ENCODE measurements at places on chromosomes 16 and 17.

GRCh38 chr17:69909389-69909788, 165.6 kb upstream of the KCNJ16 start:
- DNase-seq, result no peak

DNA sequence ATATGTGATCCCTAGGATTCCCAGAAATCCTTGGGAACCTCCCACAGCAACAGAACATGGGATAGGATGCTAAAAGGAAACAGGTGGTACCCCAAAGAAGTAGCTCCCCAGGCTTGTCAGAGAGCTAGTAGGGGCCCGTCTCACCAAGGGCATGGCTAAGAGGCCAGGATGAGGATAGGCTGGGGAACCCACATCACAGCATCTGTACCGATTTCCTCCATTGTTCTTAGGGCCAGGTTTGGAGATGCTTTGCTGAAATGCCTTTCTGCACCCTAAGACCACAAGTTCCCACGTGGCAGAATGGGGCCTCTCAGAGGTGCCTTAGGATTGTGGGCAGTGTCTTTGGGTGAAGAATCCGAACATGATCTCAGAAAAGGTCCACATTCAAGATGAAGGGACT, 169.5 kb downstream of the HS3ST3B1 start:
- DNase-seq, result no peak

DNA sequence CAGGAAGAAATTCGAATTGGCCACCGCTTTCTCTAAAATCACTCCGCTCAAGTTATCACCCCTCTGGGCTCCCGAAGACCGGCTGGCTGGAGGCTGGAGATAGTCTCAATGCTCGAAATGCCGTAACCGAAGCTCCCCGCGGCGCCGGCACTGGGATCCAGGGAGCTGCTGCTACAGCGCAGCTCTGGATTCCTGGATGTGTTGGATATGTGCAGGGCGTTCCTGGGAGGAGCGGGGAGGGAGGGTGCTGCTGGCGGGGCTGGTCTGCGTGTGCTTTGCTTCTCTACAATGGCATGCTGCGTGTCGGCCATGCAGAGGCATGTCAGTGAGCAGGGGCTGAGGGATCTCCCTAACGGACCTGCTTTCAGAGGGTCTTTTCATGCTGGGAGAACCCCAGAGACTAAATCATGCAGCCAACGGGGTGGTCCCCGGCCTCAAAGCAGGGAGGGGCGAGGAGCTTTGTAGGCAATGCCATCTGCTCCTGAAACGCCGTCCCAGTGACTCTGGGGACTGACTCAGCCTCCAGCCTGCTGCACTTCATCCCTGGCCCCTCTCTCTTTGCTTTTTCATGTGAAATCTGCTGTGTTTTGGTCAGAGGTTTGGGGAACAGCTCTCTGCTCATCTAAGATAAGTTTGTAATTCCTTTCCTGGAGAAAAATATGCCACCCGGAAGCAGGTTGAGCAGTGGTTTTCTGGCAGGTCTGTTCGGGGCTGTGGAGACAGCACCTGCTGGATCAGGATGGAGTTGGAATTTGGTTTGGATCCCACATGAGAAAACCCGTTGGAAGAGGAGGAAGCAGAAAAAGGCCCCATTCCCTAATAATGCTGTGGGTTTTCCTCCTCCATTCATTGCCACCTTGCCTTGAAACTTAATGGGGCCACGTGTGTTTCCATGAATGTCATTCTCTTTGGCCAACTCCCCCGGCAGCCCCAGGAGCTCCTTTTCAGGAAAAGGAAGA, 311.4 kb downstream of the SEC14L1 start:
- peak; percentile 52 for DNase-seq

- DNase-seq, result no peak
Observed at GRCh38 chr17:41559548-41559947, 12.3 kb downstream of the KRT9 start.

GRCh38 chr16:11748404-11749254, 6.0 kb upstream of the TXNDC11 start:
- no peak for DNase-seq

- DNase-seq, result no peak
Observed at GRCh38 chr17:71464751-71465150, 656.1 kb upstream of the SOX9 start.

DNA sequence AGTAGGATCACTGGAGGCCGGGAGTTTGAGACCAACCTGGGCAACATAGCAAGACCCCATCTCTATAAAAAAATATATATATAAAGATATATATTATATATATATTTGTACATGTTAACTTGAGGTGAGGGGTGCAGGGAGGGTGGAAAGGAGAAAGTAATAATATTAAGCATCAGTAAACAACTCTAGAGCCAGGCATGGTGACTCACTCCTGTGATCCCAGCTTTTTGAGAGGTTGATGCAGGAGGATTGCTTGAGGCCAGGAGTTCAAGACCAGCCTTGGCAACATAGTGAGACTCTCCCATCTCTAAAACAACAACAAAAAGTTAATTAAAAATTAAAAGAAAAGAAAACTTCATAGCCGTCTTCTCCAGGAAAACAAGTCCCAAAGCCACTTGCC, 61.7 kb upstream of the SMURF2 start:
- no peak for DNase-seq

GRCh38 chr16:35150805-35151312, 1691.4 kb downstream of the TP53TG3F start:
- DNase-seq, result no peak

DNA sequence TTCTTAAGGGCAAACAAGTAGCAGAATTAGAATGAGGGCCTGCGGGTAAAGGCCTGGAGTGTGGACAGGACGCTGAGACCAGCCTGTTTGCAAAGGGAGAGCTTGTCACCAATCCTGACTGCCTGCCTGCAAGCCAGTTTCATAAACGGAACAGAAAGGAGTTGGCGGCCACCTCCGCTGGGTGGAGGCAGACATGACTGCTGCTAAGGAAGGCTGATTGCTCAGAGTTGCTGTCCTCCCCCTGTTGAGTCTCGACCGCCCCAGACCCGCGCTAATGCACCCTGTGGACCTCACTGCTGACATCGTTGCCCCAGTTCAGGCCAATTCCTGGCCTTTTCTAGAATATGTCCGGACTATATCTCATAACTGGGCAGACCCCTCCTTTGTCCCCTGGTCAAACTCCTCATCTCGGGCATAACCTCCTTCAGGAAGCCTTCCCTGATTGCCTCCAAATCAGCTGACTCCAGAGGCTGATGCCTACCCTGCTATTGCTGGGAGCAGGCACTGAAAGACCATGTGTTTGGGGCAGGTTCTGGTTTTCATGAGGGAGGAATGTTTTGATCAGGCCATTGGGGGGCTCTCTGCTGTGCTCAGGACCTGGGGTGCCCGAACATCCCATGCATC, 153.0 kb upstream of the CIBAR2 start:
- no peak for DNase-seq

DNA sequence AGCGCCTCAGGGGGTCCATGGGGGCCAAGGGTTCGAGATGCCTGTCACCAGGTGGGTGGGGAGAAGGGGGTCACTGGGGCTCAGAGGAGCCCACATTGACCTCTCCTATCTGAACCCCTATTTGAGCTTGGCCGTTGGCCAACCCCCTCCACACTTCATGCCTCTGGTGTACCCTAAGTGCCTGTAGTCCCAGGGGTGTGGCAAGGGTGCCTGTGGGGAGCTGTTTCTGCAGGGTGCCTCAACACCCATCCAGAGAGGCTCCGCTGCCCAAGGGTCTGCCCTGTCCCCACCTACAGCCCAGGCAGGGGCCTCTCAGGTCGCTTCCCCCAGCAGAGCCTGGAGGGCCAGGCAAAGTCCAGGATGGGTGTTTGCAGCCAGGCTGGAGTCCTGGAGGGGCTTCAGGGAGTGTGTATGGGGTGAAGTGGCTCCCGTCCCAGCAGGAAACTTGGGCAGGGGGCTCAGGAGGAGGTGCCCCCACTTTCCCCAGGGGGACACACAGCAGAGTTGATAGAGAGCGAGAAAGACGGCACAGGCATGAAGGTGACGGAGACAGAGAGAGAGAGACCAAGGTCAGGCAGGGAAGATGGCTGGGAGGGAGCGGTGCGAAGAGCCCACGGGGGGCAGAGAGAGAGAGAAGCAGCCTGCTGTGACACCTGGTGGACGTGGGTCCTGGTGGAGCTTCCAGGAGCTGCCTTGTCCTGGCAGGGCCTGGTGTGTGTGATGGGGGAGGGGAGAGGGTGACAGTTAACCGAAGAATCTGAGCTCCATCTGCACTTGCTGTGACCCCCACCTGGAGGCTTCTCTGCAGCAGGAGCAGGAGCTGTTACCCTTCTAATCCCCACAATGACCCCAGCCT, at the start of gene SEPTIN12:
TSS of gene SEPTIN12 (minus strand) at position 719 of the 856 bp plus-strand sequence. CDS start at position 19, 700 bp downstream.
- DNase-seq, result no peak

DNA sequence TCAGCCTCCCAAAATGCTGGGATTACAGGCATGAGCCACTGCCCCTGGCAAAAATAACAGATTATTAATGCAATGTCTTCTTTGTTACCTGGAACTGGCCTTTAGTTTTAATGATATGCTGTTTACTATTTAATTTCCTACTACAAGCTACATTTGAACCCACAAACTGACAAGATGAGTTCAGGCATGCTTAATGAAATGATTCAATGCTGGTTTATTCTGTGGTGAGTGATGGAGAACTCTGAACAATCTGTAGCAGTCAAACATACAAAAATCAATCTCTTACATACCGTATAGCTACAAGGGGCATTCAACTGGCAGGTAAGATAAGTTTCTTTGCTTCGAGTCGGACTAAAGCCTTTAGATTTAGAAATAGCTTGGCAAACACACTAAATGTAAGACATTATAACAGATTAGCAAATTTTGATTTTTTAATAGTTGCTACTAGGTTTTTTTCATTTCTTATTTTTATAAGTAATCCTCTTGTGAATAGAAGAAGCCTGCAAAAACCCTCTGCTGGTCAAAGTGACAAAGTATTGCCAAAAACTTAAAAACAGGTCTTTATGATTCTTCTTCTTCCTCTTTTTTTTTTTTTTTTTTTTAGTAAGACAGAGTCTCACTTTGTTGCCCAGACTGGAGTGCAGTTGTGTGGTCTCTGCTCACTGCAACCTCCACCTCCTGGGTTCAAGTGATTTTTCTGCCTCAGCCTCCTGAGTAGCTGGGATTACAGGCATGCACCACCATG, 138.5 kb downstream of the SSH2 start:
- DNase-seq, result no peak

DNA sequence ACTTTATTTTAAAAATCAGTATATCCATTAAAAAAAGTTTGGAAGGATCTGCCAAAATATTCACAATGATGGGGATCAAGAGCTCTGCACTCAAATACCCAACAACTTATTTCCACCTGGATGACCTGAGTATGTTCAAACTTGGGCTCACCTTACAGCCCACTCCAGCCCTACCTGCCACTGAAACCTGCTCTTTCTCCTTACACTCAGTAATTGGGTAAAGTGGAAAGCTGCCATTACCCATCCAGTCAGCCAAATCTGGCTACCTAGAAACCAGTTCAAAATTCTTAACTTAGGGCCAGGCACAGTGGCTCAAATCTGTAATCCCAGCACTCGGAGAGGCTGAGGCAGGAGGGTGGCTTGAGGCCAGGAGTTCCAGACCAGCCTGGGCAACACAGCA, 9.6 kb downstream of the VPS53 start:
- no peak for DNase-seq

DNA sequence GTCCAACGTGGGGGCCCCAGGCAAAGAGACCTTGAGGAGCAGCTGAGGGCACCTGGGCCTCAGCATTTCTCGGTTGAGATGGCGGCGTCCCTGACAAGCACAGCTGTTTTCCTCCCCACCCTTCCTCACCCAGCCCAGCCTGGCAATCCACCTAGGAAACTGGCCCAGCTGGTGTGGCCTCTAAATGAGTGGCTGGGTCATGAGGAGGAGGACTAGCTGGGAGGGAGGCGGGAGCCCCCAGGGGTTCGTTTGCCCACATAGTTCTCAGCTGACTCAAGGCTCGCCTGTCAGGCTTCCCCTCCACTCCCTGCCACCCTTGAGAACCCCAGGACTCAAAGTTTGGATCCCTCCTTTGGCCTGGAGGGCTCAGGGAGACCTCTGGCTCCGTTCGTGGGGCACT, 5.9 kb downstream of the RNF222 start:
- no peak for DNase-seq

- no peak for DNase-seq
Observed at GRCh38 chr17:1577182-1577581, 14.6 kb upstream of the PITPNA start.

- DNase-seq, result no peak
Observed at GRCh38 chr16:56935201-56935600, 3.3 kb downstream of the HERPUD1 start.

- no peak for DNase-seq
Observed at GRCh38 chr17:40433551-40434415, 9.5 kb upstream of the IGFBP4 start.

GRCh38 chr17:67272312-67273047, 27.5 kb upstream of the HELZ start:
- no peak for DNase-seq

- no peak for DNase-seq
Observed at GRCh38 chr16:61921373-61921772, 114.9 kb downstream of the CDH8 start.

DNA sequence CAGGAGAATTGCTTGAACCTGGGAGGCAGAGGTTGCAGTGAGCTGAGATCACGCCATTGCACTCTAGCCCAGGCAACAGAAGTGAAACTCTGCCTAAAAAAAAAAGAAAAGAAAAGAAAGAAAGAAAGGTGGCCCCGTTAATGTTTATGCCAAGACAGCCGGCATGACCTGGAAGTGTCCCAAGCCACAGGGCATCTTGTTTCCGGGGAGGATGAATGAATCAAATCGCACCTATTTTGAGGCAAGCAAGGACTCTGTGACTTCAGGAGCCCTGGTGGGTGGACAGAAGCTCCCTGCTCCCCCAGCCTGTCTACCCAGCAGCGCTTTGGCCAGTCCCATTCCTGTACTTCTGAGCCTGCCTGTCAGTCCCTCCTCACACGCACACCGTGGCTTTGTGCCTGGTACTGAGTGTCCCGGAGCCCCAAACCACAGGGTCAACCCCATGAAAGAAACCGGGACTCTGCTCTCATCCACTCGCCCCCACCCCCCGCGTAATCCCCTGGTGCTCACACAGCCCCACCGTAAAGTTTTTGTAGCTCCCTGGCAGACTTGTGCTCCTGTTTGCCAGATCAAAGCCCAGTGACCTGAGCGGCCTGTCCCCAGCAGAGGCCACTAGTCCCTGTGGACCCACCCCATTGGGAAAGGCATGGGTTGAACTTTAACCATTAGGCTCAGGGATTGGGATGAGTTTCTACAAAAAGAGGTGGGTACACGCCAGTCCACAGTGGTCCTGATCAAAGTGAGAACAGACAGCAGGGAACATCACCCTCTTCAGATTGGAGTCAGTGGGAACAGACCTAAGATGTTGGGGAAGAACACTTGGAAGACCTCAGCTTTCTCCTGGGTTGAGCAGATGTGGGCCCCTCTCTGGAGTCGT, 19.3 kb downstream of the CD2BP2 start:
- no peak for DNase-seq

- no peak for DNase-seq
Observed at GRCh38 chr16:81626181-81626674, 152.9 kb upstream of the PLCG2 start.

DNA sequence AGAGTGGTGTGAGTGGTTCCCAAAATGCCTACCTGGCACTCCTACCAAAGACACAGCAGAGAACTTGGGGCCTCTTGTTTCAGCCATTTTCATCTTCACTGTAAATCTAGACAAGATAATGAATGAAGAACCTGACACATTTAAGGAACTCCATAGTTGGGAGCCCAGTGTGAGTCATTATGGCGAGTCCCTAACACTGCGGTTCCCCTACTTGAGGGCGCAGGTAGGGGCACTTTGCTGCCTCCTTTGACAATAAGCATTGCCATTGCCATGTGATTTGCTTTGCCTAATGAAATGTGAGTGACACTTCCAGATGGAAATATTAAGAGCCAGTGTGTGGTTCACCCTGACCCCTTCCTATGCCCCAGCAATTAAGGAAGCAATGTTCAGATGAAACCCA, 517.6 kb downstream of the MAF start:
- no peak for DNase-seq
